IMR-90 (cell line): ENCODE measurements at places on chromosomes 5 and 9. TPM values are rescaled to one million over a fixed set of nuclear protein-coding genes. Genes with fewer than 3 reads are reported as not detected.

- DNase-seq, result no peak
These were observed 61.5 kb downstream of the CRB2 start for GRCh38 chr9:123417289-123418051.

GRCh38 chr9:73327149-73327548, 175.5 kb downstream of the ANXA1 start:
- no peak for DNase-seq

DNA sequence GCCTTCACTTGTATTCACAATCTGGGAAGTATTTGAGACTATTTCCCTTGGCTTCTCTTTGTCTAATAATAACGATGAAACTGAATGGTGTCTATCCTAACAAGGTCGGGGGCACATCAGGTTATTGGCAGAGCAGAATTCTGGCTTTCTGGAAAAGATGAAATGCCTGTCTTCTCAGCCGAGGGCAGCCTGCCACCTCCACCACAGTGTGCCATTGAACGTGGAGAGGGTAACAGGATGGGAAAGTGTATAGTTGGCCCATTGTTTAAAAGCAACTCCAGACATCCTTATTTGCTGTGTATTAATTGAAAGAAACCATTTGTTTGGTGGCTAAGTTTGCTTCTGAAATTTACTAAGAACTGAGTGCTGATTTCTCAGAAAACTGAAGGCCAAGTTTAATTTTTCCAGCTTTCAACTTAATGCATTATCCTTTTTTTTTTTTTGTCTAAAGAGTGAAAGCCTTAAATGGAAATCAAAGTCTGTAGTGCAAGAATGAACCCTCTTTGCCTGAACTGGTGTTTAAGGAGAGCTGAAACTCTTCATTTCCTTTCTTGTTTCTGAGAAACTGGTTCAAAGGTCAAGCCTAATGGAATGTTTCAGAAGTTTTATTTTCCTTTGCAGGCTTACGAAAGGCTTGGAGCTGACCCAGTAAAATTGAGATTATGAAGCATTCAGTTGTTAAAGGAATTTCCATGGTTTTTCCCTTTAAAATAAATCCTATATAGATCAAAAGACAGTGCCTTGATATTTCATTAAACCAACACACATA, 563.7 kb upstream of the DAP start:
- DNase-seq, result no peak

The PAEP gene
- not detected in 2 replicates for total RNA-seq

- no peak for DNase-seq
These were observed 216.9 kb downstream of the CAVIN4 start for GRCh38 chr9:100794738-100795269.

- DNase-seq, result no peak
These were observed 140.0 kb upstream of the RAD23B start for GRCh38 chr9:107142896-107143603.
